ENCODE measurements at places on chromosomes 7 and 10.
A peak's percentile ranks its signal among the peaks of the same experiment; 100 is the strongest.

- no peak for DNase-seq
Observed at GRCh38 chr7:114842551-114843065, 79.3 kb upstream of the MDFIC start.

DNA sequence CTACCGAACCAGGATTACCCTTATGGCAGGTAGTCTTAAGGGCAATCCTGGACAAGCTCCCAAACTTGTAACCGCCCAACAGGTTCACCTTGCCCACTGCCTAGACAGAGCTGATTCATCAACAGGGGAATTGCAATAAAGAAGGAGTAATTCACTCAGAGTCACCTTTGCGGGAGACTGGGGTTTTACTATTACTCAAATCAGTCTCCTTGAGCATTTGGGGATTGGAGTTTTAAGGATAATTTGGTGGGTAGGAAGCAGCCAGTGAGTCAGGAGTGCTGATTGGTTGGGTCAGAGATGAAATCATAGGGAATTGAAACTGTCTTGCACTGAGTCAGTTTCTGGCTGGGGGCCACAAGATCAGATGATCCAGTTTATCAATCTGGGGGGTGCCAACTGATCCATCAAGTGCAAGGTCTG, 25.3 kb downstream of the HK1 start:
- no peak for DNase-seq

DNA sequence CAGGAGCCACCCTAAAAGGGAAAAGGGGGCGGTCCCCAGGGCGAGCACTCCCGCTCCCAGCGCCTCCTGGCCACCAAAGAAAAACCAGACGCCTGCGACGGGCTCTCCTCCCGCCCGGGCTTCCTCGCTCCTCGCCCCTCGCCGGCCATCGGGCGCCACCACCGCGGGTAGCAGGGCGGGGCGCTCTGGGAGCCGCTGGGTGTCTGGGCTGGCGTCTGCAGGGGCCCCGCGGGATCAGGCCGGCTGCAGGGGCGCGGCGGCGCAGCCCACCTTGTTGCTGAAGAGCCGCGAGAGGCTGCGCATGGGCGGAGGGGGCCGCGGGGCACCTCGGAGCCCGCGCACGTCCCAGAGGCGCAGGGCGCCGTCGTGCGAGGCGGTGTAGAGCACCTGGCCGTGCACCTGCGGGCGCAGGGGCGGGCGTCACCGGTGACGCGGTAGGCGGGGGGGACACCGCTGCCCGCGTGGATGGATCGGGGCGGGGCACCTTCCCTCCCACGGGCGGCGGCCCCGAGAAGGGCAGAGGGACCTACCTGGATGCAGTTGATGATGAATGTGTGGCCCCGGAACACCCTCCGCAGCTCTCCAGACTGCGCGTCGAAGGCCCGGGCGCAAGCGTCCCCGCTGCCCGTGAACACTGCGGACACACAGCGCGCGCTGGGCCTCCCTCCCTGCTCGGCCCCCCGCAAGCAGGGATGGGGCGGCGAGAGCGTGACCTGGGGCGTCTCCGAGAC, 28.3 kb downstream of the WDR86 start:
- DNase-seq, result no peak

DNA sequence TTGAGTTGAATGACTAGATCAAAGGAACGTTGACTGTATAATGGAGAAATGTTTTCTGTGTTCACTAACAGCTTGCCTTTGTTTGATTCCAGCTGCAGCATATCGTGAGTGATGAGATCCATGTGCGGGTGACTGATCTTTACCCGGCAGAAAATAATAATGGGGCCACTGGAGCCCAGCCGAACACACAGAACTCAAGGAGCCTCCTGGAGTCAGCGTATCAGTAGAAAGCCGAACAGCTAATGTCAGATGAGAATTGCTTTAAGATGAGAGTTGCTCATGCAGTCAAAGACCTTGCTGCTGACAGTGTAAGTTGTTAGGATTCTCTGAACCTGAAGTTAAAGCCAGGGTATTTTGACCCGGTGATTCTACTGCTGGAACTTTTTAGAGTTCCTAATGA, 34.3 kb upstream of the MTPAP start:
- DNase-seq, result no peak

DNA sequence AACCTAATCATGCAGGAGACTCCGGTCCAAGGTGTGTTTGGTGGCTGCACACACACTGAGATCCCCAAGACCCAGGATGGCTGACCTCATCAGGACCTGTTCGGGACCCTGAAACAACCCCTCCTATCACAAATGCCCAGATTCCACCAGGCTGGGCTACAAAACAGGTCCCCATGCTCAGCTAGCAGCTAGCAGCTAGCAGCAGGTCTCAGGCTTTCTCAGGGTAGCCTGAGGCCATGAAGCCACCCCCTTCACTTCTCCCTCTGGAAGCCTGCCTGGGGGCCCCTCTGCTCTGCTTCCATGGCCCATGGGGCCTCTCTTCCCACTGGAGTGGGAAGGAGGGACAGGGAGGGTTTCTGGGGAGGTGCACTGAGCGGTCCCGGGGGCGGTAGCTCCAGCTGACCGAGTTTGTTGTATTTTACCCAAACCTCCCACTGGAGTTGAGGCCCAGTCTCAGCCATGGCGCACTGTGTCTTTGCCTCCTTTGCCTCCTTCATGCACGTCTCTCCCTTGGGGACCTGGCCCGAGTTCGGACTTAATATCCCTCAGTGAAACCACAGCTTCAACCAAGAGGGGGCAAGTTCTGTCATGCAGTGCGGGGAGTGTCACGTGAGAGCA, 95.1 kb upstream of the GPR26 start:
- DNase-seq, result no peak

GRCh38 chr10:108450280-108450679, 1285.8 kb upstream of the SORCS1 start:
- no peak for DNase-seq

DNA sequence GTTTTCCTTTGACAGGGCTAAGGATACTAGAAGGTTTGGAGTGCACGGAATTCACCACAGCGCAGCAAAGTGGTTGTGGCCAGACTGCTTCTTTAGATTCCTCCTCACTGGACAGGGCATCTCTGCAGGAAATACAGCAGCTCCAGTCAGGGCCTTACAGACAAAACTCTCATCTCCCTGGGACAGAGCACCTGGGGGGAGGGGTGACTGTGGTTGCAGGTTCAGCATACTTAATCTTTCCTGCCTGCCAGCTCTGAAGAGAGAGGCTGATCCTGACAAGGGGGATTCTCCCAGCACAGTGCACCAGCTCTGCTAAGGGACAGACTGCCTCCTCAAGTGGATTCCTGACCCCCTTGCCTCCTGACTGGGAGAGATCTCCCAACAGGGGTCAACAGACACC, 1257.9 kb downstream of the NXPH1 start:
- no peak for DNase-seq

- peak; percentile 31 for DNase-seq
Observed at GRCh38 chr7:30028749-30029635, 780 bp downstream of the PLEKHA8 start.

GRCh38 chr10:108348215-108348614, 1183.7 kb upstream of the SORCS1 start:
- no peak for DNase-seq

- DNase-seq, result no peak
Observed at GRCh38 chr7:77425101-77426051, 9.2 kb upstream of the GSAP start.

DNA sequence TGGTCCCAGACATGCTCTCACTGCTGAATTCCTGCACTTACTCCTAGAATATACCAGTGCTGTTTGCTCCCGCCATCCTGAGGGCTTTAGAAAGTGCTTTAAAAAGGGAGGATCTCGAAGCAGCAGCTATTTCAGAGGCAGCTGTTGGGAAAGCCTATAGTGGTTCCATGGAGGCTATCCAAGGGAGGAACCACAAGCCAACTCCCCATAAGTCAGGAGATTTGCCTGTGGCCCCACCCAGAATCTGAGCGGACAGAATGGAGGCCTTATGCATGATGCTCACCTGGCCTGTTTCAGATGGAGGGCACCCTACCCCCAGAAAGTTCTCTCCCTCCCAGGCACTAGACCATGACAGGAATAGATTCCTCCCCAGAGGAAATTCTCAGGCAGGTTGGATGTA, 2.3 kb upstream of the KCNIP2 start:
- no peak for DNase-seq

- no peak for DNase-seq
Observed at GRCh38 chr10:30081182-30081581, 21.8 kb upstream of the JCAD start.

- DNase-seq, result no peak
Observed at GRCh38 chr7:38775506-38776175, 133.3 kb downstream of the VPS41 start.

DNA sequence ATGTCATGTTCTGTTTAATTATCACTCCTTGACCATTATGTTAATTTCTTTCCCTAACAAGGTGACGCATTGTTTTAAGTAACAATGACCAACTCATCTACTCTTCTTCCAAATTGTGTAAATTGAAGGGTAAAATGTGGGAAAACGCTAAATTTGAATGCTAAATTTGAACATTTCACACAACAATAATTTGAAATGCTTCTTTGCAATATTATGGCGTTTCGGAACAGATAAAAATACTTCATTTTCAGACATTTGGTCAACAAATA, 29.2 kb upstream of the KMT2C start:
- DNase-seq, result no peak

DNA sequence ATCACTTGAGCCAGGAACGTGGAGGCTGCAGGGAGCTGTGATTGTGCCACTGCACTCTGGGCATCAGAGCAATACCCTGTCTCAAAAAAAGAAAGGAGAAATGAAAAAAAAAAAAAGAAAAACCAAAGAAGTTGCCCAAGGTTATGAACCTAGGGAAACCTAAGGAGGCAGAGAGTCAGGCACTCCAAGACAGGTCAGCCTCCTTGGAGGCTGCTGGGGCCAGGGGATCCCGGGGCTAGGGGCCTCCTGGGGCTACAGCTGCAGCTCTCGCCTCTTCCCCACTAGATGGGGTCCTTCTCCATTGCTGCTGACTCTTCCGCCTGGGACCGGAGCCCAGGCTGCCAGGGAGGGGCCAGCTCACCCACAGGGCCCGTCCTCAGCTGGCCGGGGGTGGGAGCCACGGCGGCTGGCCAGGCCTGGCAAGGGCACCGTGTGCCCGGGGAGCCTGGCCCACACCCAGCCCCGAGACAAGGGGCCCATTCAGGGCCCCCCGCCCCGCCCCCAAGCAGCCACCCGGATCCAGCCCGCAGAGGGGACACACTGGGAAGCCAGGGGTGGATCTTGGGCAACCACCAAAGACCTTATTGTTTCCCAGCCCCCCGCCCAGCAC, 1.7 kb upstream of the SPACDR start:
- DNase-seq, result no peak

DNA sequence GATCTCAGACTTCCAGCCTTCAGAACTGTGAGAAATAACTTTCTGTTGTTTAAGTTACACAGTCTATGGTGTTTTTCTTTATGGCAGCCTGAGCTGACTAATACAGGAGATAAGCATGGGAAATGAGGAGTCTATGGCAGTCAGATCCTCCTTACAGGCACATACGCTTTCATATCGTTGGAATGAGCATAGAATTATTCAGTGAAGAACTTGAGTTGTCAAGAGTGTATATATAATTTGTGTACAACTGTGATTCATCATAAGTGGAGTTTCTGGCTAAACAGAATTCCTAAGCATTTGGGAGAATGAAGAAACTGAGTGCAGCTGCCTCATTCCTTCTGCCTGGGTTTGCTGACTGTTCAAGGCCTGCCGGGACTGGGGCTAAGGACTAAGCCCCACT, 516.7 kb downstream of the ADRA2A start:
- DNase-seq, result no peak
